MM.1S (cell line): ENCODE measurements at places on chromosomes 2 and 18.

GRCh38 chr2:169734169-169734847 lies 676 bp downstream of the KLHL23 start:
- H3K4me1 ChIP-seq: no peaks in the 10 kb centered on the region
- no peak for DNase-seq
- H3K27ac ChIP-seq: no peak overlapping the region
- no peaks in the 10 kb centered on the region for H3K36me3 ChIP-seq

DNA sequence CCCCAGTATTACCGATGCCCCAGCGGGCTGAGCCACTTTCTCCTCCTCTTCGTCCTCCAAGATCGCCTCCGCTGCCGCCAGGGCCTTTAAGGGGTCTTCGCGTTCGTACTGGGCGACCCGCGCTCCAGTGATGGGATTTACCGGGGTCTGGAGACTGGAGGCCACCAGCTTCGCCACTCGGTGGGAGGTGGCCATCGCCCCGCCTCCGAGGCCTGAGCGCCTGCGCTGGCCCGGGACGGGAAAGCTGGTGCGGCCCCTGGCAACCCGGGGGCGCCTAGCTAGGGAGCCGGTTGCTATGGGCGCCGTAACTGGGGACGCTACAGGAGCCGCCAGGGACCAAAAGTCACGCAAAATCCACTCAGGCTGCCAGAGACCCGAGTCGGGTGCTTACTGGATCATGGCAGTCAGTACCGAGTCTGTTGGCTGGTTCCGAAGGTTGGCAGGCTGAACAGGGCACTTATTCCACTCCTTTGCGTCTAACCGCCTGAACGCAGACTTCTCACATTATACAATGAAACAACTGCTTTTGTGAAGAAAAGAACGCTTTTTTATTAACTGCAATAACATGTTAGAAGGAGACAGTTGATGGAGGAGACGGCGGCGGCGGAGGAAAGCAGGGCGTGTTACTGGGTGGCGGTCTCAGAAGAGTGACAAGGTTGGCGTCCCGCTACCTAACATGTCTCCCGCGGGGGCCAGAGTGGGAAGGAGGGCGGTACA lies at the start of gene FAM161A:
TSS of gene FAM161A (minus strand) at position 214 of the 717 bp plus-strand sequence. CDS start at position 195, 19 bp downstream.
- no peaks in the 10 kb centered on the region for H3K27me3 ChIP-seq
- peak; percentile 93 for DNase-seq
- peaks cover 9% of the 10 kb centered on the region; the same call in 1 of the 2 replicates for H3K4me1 ChIP-seq
- no peaks in the 10 kb centered on the region for H3K36me3 ChIP-seq
- H3K4me3 ChIP-seq: peak within 1 kb of the TSS; percentile 85
- H3K27ac ChIP-seq: peak within 1 kb of the TSS; percentile 71

DNA sequence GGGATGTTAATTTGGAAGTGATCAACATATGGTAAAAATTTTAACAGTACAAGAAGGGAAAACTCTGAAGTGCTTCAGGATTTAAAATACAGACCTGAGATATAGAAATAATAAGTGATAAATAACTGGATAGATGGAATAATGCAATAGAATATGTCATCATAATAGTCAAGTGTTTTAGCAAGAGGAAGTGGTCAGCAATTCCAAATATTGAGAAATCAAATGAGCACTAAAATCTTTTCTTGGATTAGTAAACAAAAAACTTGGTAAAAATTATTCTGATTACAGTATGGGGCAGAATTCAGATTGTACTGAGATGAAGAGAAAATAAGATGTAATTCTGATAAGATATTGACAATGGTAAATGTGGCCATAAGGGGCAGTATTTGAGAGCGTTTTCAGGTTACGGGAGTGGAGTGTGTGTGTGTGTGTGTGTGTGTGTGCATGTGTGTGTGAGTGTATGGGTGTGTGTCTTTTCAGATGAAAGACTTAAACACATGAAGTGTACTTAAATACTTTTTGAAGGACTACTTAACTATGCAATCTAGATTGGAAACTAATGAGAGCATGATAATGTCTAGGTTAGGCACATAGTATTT lies 217.9 kb upstream of the ITGA4 start:
- no peaks in the 10 kb centered on the region for H3K36me3 ChIP-seq
- H3K27me3 ChIP-seq: no peaks in the 10 kb centered on the region
- H3K4me3 ChIP-seq: no peak overlapping the region

- H3K36me3 ChIP-seq: no peaks in the 10 kb centered on the region
- DNase-seq: no peak
- H3K27me3 ChIP-seq: no peaks in the 10 kb centered on the region
- H3K4me3 ChIP-seq: no peak overlapping the region
Measured at GRCh38 chr2:9317559-9317958, 105.8 kb downstream of the ITGB1BP1 start.

- H3K27me3 ChIP-seq: peaks cover 6% of the 10 kb centered on the region; the same call in 1 of the 2 replicates
- H3K4me3 ChIP-seq: no peak overlapping the region
- no peak overlapping the region for H3K27ac ChIP-seq
- no peaks in the 10 kb centered on the region for H3K4me1 ChIP-seq
- DNase-seq: no peak
Measured at GRCh38 chr2:112728378-112729175, 7.8 kb downstream of the NT5DC4 start.

DNA sequence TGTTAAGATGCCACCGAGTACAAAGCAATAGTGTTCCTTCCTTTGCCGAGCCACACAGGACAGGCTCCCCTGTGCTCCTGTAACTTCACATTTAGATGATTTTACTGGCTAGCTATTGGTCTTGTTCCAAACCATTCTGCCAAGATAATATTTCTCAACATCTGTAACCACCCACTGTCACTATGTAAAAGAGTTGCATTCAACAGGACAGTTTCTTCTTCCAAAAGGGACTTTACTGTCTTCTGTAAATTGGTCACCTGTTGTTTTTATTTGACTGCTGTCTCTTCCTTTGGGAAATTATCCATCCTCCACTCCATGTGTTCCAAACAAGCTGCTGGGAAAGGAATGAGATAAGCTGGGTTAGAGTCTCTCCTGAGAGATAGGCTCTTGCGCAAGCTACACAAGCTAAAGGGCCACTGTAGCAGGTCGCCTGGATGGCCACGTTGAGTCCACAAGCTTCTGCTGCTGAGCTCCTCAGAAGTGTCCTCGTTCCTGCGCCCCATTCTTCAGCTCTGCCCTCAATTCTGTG lies 14.4 kb upstream of the BZW1 start:
- no peaks in the 10 kb centered on the region for H3K36me3 ChIP-seq
- DNase-seq: no peak
- no peaks in the 10 kb centered on the region for H3K4me1 ChIP-seq
- H3K27ac ChIP-seq: no peak overlapping the region
- H3K27me3 ChIP-seq: no peaks in the 10 kb centered on the region
- no peak overlapping the region for H3K4me3 ChIP-seq

- H3K36me3 ChIP-seq: no peaks in the 10 kb centered on the region
- no peak overlapping the region for H3K4me3 ChIP-seq
- no peak overlapping the region for H3K27ac ChIP-seq
- H3K27me3 ChIP-seq: no peaks in the 10 kb centered on the region
- no peaks in the 10 kb centered on the region for H3K4me1 ChIP-seq
Measured at GRCh38 chr2:72350852-72351251, 203.2 kb upstream of the CYP26B1 start.

DNA sequence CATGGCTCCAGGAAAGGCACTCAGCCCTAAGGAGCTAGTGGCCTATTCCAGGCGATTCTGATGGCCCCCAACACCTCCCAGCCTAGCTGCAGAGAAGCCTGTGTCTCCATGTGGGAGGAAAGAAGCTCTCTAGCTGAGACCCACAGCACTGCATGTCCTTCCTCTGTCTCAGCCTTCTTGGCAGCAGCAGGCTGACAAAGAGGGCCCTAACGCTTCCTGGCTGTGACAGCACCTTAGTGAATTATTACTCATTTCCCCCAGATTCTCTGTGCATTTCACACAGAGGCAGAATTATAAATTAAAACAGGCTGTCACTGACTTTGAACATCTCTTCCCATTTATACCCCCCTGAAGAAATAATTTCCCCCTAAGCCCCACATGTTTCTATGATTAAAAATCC lies 206.8 kb downstream of the CLIP4 start:
- 0 out of 2 replicates have a peak, but pooled peaks cover 2% of the 10 kb centered on the region for H3K4me1 ChIP-seq
- no peaks in the 10 kb centered on the region for H3K36me3 ChIP-seq
- H3K4me3 ChIP-seq: no peak overlapping the region
- H3K27me3 ChIP-seq: no peaks in the 10 kb centered on the region
- no peak for DNase-seq

DNA sequence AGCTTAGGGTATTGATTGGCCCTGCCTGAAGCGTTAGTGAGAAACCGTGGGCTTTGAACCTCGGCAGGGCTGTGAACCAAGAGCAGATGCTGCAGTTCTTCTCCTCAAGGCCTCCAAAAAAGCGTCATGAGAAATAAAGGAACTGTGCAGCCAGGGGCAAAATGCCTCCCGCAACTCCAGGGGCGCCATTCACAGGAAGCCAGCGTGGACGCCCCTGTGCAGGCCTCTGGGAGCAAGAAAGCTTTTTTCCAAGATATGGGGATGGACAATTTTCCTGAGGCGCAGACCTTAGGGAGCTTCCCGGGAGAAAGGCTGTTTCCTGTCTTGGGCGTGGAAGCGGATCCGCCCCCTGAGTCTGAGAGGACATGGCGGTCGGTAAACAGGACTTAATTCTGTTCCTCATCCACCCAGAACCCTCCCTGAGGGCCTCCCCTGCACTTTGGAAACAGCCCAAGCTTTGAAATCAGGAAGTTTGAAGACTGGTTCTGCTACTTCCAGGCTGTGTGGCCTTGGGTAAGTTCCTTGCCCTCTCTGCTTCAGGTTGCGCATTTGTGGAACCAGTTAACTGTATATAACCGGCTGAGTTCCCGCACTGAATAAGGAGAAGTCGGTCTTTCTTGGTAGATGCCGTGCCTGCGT lies 29.6 kb upstream of the CABLES1 start:
- no peaks in the 10 kb centered on the region for H3K27me3 ChIP-seq
- DNase-seq: no peak
- H3K4me3 ChIP-seq: no peak overlapping the region

DNA sequence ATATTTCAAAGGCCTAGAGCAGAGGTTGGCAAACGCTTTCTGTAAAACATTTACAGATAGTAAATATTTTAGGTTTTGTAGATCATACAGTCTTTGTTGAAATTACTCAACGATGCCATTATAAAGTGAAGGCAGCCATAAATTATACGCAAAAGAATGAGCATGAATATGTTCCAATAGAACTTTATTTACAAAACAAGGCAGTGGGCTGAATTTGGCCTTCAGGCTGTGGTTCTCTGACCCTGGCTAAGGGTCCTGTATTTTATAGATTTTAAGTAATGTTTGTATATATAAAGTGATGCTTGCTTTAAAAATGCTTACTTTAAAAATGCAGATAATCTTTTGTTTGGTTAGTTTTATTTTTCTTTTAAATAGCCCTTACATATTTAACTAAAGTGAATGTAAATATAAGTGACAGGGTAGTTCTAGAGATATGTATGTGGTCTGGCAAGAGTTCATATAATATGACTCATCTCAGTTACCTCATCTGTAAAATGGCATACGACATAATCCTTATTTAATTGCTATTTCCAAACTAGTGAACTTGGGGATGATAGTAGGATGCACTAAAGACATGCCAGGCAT lies 51.7 kb upstream of the ATP5MC3 start:
- no peak overlapping the region for H3K4me3 ChIP-seq
- no peak for DNase-seq
- H3K27ac ChIP-seq: no peak overlapping the region
- no peaks in the 10 kb centered on the region for H3K27me3 ChIP-seq
- no peaks in the 10 kb centered on the region for H3K4me1 ChIP-seq

DNA sequence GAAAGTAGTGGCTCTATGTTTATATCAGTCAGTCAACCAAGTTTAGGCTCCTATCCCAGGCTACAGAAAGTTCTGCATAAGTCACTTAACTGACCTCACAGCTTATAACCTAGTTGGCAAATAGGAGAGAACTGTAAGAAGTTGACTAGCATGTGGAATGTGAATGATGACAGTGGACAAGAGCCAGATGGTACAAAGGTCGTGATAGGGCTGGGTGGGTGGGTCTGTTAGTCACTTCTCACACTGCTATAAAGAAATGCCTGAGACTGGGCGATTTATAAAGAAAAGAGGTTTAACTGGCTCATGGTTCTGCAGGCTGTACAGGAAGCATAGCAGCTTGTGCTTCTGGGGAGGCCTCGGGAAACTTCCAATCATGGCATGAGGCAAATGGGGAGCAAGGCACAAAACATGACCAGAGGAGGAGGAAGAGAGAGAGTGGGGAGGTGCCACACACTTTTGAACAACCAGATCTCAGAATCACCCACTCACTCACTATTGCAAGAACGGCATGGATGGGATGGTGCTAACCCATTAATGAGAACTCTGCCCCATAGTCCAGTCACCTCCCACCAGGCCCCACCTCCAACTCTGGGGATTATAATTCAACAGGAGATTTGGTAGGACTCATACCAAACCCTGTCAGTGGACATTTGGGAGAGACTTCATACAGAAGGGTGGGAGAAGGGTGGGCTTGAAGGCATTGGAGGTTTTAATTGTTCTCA lies 68.8 kb downstream of the LTBP1 start:
- no peak overlapping the region for H3K4me3 ChIP-seq
- H3K36me3 ChIP-seq: no peaks in the 10 kb centered on the region
- no peak overlapping the region for H3K27ac ChIP-seq
- DNase-seq: no peak
- no peaks in the 10 kb centered on the region for H3K4me1 ChIP-seq

DNA sequence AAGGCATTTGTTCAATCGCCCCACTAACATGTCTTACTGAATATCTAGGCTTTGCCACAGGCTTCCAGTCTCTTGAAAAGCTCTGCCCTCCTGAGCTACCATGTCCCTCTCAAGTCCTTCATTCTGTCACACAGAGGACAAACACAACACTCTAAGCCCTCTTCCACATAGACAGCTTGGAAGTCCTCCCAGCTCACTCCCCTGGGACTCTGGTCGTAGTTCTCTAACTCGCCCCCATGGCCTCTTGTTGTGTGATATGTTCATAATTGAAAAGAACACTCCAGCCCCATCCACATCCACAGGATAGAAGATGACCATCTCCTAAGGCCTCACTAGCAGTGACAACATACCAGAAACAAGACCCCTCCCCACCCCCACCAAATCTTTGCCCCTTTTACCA lies 37.9 kb downstream of the BUB1 start:
- no peaks in the 10 kb centered on the region for H3K27me3 ChIP-seq
- H3K36me3 ChIP-seq: peaks cover 21% of the 10 kb centered on the region
- no peak for DNase-seq
- no peaks in the 10 kb centered on the region for H3K4me1 ChIP-seq
- H3K4me3 ChIP-seq: no peak overlapping the region

GRCh38 chr2:142012797-142013196 lies 118.0 kb downstream of the LRP1B start:
- no peak for DNase-seq
- no peaks in the 10 kb centered on the region for H3K36me3 ChIP-seq
- no peaks in the 10 kb centered on the region for H3K4me1 ChIP-seq
- H3K4me3 ChIP-seq: no peak overlapping the region

DNA sequence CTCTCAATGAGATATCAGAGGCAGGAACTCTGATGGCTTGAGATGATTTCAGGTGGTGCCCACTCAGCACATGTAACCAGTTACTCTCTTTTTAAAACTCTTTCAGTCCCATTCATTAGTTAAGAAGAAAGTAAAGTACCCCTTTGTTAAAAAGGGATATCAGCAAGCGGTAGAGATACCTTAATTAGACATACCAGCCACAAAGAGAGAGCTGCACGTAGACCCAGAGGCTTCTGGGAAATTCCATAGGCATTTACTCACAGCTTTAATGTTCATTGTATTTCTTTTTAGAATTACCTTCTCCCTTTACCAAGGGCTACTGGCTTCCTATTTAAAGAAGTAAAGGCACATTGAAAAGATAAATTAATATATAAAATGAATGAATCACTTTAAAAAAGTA lies 63.3 kb downstream of the LYPD6B start:
- no peak overlapping the region for H3K27ac ChIP-seq
- no peaks in the 10 kb centered on the region for H3K4me1 ChIP-seq
- no peaks in the 10 kb centered on the region for H3K27me3 ChIP-seq
- no peaks in the 10 kb centered on the region for H3K36me3 ChIP-seq
